ENCODE measurements at places on chromosomes 3 and 15.

GRCh38 chr3:59483191-59483590 lies 433.4 kb upstream of the CFAP20DC start:
- no peak for DNase-seq

GRCh38 chr3:141455603-141456300 lies 31.1 kb upstream of the RASA2 start:
- no peak for DNase-seq

DNA sequence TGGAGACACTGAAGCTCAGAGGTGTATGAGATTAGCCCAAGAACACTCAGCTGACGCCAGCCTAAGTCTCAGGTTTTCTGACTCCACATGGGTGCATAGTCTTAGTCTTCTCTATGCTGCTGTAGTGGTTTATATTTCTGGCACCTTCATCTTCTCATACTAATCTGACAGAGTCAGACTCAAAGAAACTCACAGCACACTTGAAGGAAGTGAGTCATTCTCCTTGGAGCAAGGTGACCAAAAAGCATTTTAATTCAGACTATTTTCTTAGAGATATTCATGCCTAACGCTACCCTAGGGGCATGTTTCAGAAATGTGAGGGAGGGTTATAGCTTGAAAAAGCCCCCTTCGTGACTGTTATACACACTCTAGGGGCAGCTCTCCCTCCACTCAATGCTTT lies 775.3 kb upstream of the ARPP21 start:
- no peak for DNase-seq

GRCh38 chr3:108175352-108175751 lies 46.9 kb downstream of the IFT57 start:
- DNase-seq = no peak

DNA sequence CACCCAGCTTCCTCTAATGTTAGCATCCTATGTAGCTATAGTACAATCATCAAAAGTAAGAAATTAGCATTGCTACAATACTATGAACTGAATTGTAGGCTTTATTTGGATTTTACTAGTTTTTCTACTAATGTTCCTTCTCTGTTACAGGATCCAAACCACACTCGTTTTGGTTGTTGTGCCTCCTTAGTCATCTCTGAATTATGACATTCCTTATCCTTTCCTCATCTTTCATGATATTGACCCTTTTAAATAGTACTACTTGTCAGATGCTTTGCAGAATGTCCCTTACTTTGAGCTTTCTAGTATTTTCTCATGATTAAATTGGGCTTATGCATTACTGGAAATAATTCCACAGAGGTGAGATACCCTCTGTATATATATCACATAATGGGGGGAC lies 265.4 kb downstream of the VPS13C start:
- DNase-seq = no peak

DNA sequence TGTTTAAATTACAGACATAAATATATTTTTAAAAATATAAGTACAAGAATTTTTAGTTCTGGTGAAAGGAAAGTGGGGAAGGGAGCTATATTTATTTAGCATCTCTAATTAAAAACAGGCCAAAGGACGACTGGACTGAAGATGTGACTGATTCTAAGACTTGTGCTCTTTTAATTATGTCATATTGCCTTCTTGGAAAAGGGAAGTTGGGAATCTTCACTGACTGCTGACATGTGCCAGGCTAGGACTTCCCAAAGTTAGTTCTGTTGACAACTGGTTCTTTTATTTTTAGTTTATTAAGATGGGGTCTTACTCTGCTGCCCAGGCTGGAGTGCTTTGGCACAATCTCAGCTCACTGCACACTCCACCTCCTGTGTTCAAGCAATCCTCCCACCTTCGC lies 13.5 kb downstream of the CNOT10 start:
- DNase-seq = no peak

DNA sequence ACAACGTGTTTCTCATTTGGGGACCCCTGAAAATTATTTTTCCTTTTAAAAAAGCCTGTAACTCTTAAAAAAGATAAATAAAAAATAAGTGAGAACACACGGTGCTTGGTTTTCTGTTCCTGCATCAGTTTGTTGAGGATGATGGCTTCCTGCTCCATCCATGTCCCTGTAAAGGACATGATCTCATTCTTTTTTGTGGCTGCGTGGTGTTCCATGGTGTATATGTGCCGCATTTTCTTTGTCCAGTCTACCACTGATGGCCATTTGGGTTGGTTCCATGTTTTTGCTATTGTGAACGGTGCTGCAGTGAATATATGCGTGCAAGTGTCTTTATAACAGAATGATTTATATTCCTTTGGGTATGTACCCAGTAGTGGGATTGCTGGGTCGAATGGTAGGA lies 2.3 kb downstream of the TSPAN3 start:
- no peak for DNase-seq

DNA sequence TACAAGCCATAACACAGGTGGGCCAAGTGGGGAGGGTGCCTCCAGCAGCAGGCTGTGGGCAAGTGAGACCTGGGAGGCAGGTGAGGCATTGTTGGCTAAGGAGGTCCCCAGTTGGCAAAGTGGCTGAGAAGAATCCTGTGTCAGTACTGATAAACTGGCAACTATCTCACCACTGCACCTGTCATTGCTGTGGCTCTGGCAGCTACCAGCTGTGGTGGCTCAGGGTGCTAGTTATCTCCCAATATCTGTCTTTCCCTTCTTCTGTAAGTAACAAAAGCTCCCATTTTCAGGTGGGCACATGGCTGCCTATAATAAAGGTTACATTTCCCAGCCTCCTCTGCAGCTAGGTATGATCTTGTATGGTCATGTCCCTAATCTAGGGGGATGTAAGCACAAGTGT lies 80.6 kb upstream of the RNF7 start:
- no peak for DNase-seq

All from liver (tissue), 10 donors.